HFFc6 (cell line): ENCODE measurements at places on chromosomes 5 and 9.

GRCh38 chr9:137959641-137960411 is 82.2 kb downstream of the CACNA1B start:
- DNase-seq = no peak

- no peak for DNase-seq
Measured at GRCh38 chr9:134515026-134515821, 126.4 kb upstream of the COL5A1 start.

DNA sequence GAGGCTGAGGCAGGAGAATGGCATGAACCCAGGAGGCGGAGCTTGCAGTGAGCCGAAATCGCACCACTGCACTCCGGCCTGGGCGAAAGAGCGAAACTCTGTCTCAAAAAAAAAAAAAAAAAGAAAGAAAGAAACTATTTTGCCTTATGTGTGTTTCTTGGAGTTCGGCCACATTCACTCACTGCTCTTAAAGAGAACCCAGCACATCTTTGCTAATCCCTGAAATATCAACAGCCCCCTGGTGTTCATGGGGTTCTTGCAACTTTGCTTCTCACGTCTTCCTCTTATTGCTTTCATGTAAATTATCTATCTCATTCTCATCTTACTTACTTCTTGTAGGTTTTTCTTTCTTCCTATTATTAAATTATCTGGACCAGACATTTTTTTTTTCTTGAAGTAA is 126.3 kb upstream of the ASTN2 start:
- no peak for DNase-seq

DNA sequence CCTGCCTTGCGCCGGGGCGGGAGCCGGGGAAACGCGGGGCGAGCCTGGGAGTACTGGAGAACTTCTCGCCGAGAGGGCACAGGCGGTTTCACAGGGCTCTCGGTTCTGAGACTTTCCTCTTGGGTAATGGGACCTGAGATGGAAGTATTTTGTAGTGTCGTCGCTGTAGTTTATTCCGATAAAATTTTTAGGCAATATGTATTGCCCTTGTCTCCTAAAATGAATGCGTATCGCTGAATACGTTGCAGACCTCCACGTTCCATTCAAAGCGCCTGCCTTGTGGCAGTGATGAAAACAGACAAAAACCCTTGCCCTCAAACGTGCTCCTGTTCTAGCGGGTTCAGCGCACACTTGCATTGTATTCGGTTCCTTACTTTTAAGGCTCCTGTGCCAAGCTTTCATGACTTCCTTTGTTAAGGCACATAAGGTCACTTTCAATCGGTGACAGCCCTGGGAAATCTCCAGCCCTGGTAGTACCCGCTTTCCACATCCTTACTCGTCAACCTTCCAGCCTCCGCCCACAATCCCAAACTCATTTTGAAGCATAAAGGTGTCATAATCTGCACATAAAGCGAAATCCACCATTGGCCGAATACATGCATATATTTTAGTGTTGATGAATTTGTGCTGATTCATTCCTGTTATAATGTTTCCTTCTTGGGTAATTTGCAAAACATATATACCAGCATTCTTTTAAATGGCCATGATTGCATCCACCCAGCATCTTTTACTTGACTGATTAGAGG is 694 bp downstream of the RMI1 start:
- DNase-seq = peak; percentile 27

- no peak for DNase-seq
Measured at GRCh38 chr5:171480239-171480638, 60.8 kb downstream of the FGF18 start.

- DNase-seq = no peak
Measured at GRCh38 chr5:150593593-150593992, 46.9 kb upstream of the SYNPO start.

- peak; percentile 89 for DNase-seq
Measured at GRCh38 chr5:136016945-136017530, 11.8 kb upstream of the TGFBI start.

DNA sequence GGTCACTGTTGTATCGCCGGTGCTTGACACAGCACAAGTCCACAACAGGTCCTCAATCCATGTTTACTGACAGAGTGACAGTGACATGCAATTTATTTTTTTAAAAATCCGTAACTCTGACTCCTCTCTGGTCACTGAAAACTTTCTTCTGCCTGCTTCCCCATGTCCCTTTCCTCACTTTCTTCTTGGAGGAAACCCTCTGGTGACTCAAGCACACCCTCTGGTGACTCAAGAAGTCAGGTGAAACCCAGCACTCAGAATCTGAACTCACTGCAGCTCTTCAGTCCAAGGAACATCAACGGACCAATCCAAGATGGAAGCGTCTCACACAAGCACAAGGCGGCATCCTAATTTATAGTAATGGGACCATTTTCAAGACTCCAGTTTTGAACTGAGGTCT is 245.9 kb downstream of the FSTL4 start:
- DNase-seq = no peak

GRCh38 chr9:25472085-25472607 is 206.1 kb downstream of the TUSC1 start:
- DNase-seq = no peak

DNA sequence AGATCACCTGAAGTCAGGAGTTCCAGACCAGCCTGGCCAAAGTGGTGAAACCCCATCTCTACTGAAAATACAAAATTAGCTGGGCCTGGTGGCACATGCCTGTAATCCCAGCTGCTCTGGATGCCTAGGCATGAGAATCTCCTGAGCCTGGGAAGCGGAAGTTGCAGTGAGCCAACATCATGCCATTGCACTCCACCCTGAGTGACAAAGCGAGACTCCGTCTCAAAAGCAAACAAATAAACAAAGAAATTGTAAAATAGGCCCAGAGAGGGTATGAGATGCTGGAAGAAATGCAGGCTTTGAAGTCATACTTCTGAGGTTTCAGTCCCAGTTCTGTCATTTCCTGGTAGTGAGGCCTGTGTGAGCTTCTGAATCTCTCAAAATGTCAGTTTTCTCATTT is 5.3 kb upstream of the ARHGEF37 start:
- DNase-seq = no peak

DNA sequence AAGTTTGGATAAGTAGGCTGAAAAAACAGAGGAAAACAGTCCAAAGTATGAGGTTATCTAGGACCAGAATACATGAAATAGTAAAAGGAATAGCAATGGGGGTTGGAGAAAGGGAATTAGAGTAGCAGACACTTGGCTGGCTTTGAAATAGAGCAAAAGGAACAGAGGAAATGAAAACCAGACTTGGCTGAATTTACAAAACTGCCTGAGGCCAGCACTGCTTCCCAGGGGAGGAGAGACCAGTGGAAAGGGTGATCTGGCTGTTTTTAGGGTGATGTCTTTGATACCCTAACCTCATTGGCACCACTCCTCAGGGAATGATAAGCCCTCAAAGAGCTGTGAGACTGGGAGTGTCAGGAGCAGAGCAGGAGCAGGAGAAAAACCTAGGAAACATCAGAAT is 413.4 kb upstream of the SLC30A5 start:
- DNase-seq = no peak

DNA sequence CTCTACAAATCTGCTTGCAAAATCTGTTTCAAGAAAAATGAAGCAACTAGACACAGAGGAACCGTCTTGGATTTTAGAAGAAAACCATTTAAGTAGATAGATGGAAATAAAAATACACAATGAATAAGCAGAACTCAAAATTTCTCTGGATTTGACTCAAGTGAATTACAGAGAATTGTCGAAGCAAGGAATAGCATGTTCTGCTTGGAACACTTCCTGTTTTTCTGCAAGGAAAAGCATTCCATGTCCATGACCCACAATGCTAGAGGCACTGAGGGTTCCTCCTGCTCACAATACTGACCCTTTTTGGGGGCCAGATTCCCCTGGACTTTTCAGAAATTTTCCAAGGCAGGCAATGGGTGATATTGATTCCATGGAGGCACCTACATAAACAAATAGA is 29.8 kb downstream of the PRUNE2 start:
- no peak for DNase-seq

DNA sequence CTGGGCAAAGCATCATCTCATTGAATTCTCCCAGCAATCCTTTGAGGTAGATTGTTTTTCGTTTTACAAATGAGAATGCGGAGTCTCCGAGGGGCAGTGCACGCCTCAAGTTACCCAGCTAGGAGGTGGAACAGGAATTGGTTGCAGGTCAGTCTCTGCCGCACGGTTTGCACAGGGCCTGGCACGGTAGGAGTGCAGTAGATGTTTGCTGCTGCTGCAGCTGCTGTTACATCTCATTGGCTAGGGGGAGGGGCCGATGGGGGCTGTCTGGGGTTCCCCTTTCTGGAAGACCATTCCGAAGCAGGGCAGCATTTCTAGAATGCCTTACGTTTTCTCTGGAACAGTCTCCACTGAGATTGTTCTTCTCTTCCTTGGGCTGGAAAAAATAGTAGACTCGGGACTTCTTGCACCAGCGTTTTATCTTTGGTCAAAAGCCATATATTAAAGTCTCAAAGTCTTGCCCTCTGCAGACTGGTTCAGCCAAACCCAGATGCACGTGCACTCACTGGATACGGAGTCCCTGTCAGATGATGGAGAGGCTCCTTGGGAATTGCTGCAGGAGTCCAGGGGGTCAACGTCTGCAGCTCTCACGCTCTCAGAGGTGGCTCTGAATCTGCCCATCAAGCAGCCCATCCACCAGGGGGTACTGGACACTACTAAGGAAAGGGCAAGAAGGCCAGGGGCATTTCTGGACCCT is 1.2 kb downstream of the USP20 start:
- no peak for DNase-seq

GRCh38 chr5:38519476-38519875 is 37.0 kb downstream of the LIFR start:
- no peak for DNase-seq

DNA sequence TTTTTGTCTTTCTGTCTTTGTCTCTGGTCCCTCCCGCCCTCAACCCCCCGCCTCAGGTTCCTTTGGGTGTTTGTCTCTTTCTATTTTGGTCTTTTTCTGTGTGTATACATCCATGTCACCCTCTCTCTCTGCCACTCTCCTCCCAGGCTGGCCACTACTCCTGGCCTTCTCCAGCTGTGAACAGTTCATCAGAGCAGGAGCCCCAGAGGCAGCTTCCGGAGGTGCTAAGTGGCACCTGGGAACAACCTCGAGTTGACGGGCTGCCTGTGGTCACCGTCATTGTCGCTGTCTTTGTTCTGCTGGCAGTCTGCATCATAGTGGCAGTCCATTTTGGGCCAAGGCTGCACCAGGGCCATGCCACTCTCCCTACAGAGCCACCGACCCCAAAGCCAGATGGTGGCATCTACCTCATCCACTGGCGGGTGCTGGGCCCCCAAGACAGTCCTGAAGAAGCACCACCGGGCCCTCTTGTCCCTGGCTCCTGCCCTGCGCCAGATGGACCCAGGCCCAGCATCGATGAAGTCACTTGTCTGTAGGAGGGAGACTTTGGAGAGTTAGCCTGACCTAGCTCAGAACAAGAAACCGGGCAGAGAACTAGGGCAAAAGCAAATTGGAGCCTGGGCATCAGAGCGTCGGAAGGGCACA is 1.7 kb downstream of the SMIM33 start:
- DNase-seq = no peak

DNA sequence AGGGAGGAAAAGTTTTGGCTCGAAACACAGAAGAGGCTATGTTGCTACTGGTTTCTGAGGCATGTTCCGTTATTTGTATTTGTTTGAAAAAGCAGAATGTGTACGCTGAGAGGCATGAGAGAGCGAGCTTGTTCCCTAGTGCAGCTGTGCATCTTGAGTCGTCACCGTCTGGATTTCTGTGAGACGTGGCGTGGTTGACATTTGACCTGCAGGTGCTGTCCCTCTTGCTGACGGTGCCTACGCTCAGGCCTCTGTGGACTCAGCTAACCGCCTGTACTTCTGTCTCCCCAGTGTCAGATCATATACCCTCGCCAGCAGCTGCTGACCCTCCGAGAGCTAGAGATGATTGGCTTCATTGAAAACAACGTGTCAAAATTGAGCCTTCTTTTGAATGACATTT is 21.5 kb downstream of the TRIP13 start:
- no peak for DNase-seq

DNA sequence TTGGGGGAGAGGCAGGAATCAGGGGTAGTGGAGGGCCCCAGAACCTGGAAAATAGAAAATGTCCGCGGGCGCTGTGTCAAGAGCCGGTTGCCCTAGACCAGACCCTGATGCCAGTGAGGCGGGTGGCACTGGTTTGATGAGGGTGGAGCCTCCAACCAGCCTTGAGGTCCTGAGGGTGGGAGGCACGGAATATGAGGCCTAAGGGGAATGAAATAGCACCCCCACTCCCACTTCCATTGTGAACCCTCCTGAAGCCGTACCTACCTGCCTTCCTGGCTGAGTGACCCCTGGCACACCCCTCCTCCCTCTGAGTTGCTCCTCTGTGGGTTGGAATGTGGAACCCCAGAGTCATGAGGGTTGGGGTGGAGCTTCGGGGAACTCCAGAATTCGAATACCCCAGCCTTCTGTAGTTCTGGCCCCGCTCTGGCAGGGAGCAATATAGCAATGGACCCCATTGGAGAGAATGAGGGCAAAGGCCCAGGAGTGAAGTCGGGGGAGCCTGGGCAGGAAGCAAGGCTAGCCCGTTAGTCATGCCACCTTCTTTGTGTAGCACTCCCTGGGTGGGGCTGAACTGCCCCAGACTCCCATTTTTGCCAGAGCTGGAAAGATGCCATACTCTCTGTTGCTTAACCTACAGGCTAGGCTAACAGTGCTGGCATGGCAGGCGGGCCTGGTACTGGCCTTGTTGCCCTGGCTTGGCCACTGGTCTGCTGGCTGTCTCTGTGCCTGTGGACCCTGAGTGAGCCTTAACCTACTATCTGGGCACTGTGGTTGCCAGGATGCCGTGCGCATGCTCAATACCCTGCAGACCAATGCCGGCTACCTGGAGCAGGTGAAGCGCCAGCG is 1.0 kb downstream of the FPGS start:
- DNase-seq = peak; percentile 36

- peak; percentile 73 for DNase-seq
Measured at GRCh38 chr5:96601715-96602244, 60.4 kb upstream of the CAST start.

GRCh38 chr5:1321576-1321975 is 23.3 kb downstream of the CLPTM1L start:
- DNase-seq = no peak

DNA sequence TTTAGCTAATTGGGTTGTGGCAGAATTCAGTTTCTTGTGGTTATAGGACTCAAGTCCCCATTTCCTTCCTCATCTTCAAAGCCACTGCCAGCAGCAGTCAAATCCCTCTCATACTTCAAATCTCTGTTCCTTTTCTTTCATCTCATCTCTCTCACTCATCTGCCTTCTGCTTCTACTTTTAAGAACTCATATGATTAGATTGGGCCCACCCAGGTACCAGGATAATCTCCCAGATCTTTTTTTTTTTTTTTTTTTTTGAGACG is 8.0 kb upstream of the REEP5 start:
- no peak for DNase-seq

DNA sequence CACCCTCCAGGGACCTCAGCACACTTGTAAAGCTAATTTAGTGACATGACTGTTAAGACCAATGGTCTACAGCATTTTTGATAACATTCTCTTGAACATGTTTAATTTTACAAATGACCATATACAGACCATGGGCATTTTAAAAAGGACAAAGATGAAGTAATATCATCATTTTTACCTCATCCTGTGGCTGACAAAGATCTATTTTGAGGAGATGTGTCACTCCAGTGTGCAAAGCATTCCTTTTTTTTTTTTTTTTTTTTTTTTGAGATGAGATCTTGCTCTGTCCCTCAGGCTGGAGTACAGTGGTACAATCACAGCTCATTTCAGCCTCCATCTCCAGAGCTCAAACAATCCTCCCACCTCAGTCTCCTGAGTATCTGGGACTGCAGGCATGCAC is 118.2 kb upstream of the TBC1D2 start:
- DNase-seq = peak; percentile 59

- no peak for DNase-seq
Measured at GRCh38 chr9:125810161-125810560, 63.0 kb downstream of the PBX3 start.
